ENCODE measurements at places on chromosomes 11 and 22. TPM values are rescaled to one million over a fixed set of nuclear protein-coding genes. Genes with fewer than 3 reads are reported as not detected.
A peak's percentile ranks its signal among the peaks of the same experiment; 100 is the strongest.

DNA sequence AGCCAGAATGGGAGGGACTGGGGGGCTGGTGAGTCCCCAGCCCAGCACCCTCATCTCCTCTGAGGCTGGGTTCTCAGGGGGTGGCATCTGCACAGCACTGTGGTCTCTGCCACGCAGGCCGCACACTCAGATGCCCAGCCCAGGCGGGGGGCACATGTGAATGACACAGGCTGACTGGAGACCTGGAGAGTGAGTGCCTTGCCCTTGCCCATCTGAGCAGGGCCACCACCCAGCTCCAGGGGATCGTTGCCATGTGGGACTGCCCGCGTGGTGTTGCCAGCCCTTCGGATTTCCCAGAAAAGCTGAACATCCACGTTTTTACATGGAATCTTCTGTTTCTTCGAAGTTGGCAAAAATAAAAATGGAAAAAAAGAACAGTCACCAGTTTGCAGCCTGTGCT, 18.9 kb downstream of the PRDM11 start:
- no peaks in the 10 kb centered on the region for H3K36me3 ChIP-seq
- H3K4me3 ChIP-seq: no peak overlapping the region
- DNase-seq: no peak
- no peaks in the 10 kb centered on the region for H3K4me1 ChIP-seq

- DNase-seq: no peak
- no peaks in the 10 kb centered on the region for H3K4me1 ChIP-seq
- no peak overlapping the region for H3K4me3 ChIP-seq
- no peaks in the 10 kb centered on the region for H3K27me3 ChIP-seq
- H3K27ac ChIP-seq: no peak overlapping the region
- H3K36me3 ChIP-seq: no peaks in the 10 kb centered on the region
Measured at GRCh38 chr11:66275396-66275795, 2.6 kb upstream of the CNIH2 start.

DNA sequence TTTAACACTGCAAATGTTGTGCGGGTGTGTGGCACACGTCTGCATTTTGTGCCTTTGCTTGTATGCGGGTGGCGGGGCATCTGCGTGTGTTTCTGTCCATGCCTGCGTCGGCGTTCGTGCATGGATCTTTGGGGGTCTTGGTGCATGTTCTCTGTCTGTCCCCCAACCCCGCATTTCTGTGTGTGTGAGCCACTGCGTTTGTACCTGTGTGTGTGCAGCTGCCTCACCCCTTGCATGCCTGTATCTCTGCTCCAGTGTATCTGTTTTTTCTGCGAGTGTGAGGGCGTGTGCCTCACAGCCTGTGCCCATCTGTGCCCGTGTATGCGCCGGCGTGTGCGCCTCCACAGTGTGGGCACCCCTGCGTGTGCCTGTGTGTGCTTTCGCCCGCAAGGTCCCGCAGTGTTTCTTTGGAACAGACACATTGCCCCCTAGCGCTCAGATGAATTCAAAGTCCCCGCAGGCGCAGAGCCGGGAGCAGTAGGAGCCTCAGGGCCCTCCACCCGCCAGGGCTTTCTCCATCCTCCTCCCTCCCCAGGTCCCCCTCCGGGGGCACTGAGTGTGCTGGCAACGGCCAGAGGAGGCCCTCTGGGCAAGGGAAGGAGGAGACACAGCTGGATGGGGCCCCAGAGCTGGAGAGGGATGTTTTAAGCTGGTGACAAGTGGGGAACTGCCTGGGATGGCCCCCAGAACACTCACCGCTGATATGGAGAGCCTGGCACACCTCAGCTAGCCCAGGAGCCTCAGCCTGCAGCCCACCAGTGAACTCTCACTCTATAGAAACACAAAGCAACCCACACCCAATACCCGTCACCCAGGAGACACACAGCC, 3.1 kb upstream of the MN1 start:
- peaks cover 50% of the 10 kb centered on the region for H3K27me3 ChIP-seq
- no peak overlapping the region for H3K27ac ChIP-seq
- H3K4me1 ChIP-seq: peaks cover 28% of the 10 kb centered on the region
- H3K36me3 ChIP-seq: no peaks in the 10 kb centered on the region
- DNase-seq: peak; percentile 91

DNA sequence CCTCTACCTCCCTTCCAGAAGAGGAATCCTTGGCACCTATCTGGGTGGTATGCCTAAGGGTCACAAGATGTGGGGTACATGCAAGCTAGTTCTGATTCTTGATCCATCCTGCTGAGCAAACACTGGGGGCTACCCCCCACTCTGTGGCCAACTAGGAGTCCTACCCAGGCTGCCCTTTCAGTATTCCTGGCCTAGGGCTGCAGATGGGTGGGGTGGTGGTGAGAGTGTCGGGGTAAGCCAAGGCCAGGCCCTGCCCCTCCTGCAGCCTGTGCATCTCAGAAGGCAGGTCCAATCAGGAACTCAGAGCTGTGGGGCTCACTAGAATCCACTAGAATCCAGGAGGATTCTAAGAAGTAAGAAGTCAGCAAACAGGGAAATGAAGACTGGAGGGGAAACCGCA, 10.9 kb downstream of the SSH3 start:
- no peak overlapping the region for H3K4me3 ChIP-seq
- H3K27ac ChIP-seq: no peak overlapping the region
- H3K4me1 ChIP-seq: peaks cover 8% of the 10 kb centered on the region

DNA sequence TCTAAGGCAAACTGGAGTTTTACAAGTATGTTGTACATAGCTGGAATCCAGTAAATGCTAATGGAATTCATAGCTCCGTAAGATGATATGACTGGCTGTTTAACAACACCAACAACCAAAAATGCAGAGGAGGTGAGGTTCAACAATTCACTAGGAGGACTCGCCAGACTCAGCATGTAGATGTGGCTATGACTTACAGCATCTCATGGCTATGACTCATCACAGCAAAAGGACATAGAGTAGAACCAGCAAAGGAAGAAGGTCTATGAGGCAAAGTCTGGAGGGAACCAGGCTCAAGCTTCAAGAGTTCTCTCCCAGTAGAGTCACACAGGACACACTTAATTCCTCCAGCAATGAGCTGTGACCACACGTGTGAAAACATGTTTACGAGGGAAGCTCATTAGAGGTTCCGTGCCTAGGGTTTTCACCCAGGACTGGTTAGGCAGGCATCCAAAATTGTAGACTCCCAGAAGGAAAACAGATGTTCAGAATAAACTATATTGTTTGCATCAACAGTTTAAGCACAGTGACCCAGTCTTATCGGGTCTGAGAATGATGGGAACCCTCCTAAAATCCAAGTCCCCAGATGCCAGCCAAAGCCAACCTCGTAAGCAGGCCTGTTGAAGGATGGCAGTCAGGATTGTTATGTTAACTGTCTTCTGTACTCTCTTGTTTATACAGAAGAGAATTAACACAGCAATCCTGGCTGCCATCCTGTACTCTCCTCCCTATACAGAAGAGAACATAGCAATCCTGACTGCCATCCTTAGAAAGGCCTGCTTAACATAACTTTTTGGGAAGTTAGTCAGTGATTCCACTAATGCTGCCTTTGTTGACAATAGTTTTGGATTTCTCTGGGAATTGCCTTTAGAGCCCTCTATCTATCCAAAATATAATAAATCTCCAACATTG, 116.6 kb downstream of the LARGE1 start:
- no peak for DNase-seq
- no peak overlapping the region for H3K27ac ChIP-seq
- no peaks in the 10 kb centered on the region for H3K36me3 ChIP-seq
- peaks cover 15% of the 10 kb centered on the region for H3K4me1 ChIP-seq

DNA sequence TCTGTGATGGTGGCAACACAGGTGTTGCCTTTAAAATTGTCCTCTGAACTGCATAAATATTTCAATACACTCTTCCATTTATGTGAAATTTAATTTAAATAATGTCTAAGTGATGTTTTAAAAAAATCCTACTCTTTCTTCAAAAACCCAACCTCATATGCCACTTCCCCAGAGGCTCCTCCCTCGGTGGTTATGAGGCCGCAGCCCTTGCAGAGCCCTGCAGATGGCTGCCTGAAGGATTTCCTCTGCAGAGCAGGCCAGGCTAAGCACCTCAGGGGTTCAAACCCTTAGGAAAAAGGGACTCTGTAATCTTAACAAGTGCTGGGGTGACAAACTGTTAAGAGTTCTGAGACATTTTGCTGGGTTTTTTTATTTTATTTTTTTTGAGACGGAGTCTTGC, 25.2 kb downstream of the MORC2 start:
- H3K36me3 ChIP-seq: peaks cover 83% of the 10 kb centered on the region
- H3K27ac ChIP-seq: no peak overlapping the region
- no peak overlapping the region for H3K4me3 ChIP-seq
- DNase-seq: no peak
- H3K27me3 ChIP-seq: no peaks in the 10 kb centered on the region
- H3K4me1 ChIP-seq: no peaks in the 10 kb centered on the region

- H3K27ac ChIP-seq: no peak within 1 kb of the TSS
- no peaks in the 10 kb centered on the region for H3K36me3 ChIP-seq
- peaks cover 8% of the 10 kb centered on the region for H3K4me1 ChIP-seq
- H3K27me3 ChIP-seq: peaks cover 51% of the 10 kb centered on the region
- H3K4me3 ChIP-seq: peak within 1 kb of the TSS; percentile 90
Measured at GRCh38 chr11:18791207-18791968, at the start of gene PTPN5. Gene PTPN5 (minus strand): TSS chr11:18791798. CDS start chr11:18771958, 19,840 bp downstream.

DNA sequence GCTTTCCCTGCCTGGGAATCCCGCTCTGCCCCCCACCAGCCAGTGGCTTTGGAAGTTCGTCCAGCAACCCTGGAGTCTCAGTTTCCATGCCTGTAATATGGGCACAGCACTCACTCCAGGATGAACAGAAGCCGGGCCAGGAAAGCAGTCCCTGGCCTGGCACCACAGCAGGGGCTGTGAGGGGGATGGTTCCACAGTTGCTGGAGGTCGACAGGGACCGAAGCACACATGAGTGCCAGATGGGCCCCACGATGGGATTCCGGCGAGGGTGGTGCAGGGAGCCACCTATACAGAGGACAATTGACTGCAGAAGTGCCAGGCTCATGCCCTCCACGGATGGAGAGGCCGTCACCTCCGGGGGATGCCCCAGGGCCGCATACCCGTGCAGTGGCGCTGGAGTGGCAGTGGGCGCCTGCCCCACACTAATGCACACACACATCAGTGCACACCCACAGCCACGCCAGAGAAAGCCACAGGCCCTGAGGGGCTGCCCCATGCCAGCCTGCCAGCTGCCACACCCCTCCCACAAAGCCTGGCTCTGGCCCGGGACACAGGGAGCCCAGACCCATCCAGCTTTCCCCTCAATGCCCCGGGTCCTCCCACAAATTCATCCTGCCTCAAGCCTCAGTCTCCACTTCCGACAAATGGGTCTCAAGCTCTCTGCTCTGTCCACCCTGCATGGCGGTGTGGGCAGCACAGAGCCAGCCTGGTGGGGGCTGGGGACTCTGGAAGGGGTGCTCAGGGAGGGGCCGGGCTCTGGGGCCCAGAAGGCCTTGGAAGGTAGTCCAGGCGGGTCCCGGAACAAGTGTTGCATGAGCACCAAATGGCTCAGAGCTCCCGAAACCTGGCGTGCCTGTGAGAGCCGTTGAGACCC, 9.7 kb downstream of the ASCL2 start:
- DNase-seq: no peak
- no peak overlapping the region for H3K4me3 ChIP-seq
- H3K27ac ChIP-seq: no peak overlapping the region
- no peaks in the 10 kb centered on the region for H3K36me3 ChIP-seq
- no peaks in the 10 kb centered on the region for H3K4me1 ChIP-seq

- no peak for DNase-seq
- no peak overlapping the region for H3K4me3 ChIP-seq
- no peak overlapping the region for H3K27ac ChIP-seq
Measured at GRCh38 chr11:113574586-113574985, 99.4 kb upstream of the DRD2 start.

GRCh38 chr11:76631566-76632308, 38.8 kb downstream of the LRRC32 start:
- H3K27ac ChIP-seq: no peak overlapping the region
- H3K36me3 ChIP-seq: no peaks in the 10 kb centered on the region
- H3K4me1 ChIP-seq: no peaks in the 10 kb centered on the region
- no peak overlapping the region for H3K4me3 ChIP-seq
- H3K27me3 ChIP-seq: no peaks in the 10 kb centered on the region

- H3K36me3 ChIP-seq: no peaks in the 10 kb centered on the region
- no peak overlapping the region for H3K27ac ChIP-seq
- no peak for DNase-seq
- H3K4me3 ChIP-seq: no peak overlapping the region
Measured at GRCh38 chr11:37881741-37882140, 1283.7 kb upstream of the RAG2 start.

DNA sequence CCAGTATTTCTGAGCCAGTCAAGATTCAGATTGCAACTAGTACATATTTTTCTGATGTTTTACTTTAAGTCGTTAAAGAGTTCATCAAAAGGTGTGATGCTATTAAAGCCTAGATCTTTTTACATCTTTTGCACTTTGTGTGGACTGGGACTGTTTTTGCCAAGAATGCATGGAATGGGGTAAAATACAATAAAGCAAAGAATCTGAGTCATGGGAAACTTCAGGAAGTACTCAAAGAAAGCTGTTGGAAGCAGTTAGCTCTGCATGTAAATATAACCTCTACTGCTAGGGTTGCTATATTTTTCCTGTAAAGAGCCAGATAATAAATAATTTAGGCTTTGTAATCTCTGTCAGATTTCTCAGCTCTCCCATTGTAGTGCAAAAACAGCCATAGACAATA, 20.9 kb downstream of the ATXN10 start:
- 0 out of 2 replicates have a peak overlapping the region, but pooled peaks have one; percentile 35 for H3K27ac ChIP-seq
- H3K36me3 ChIP-seq: peaks cover 12% of the 10 kb centered on the region
- no peak overlapping the region for H3K4me3 ChIP-seq
- no peak for DNase-seq
- H3K27me3 ChIP-seq: no peaks in the 10 kb centered on the region
- H3K4me1 ChIP-seq: 0 out of 2 replicates have a peak, but pooled peaks cover 8% of the 10 kb centered on the region

DNA sequence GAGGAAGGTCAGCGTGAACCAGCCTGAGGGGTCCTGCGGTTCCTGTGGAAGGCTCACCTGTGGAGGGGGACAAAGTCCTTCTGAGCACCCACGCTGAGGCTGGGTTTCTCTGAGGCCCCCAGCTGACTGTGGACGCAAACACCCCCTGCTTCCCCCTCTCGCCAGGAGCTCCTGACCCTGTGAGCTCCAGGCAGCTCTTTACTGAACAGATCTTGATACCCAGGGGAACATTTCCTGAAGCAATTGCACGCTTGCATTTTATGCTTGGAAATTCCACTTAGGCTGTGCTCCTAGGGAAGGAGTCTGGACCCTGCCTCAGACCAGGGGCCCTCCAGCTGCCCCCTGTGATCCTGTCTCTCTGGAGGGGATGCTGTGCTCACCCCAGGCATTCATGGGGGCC, 454.2 kb upstream of the B3GAT1 start:
- H3K36me3 ChIP-seq: no peaks in the 10 kb centered on the region
- H3K4me1 ChIP-seq: no peaks in the 10 kb centered on the region
- no peaks in the 10 kb centered on the region for H3K27me3 ChIP-seq

GRCh38 chr11:56783448-56784041, 35.0 kb upstream of the OR9G4 start:
- H3K27me3 ChIP-seq: no peaks in the 10 kb centered on the region
- H3K36me3 ChIP-seq: peaks cover 6% of the 10 kb centered on the region
- no peak overlapping the region for H3K27ac ChIP-seq
- 0 out of 2 replicates have a peak, but pooled peaks cover 7% of the 10 kb centered on the region for H3K4me1 ChIP-seq
- peak; percentile 90 for DNase-seq

- H3K36me3 ChIP-seq: no peaks in the 10 kb centered on the region
- no peak for DNase-seq
- H3K27me3 ChIP-seq: no peaks in the 10 kb centered on the region
- H3K27ac ChIP-seq: no peak overlapping the region
Measured at GRCh38 chr22:45726081-45726480, 54.4 kb downstream of the ATXN10 start.

Gene MYEOV
- 0.14 TPM for total RNA-seq

Gene FOLR3
- total RNA-seq: not detected

Gene KRTAP5-9
- total RNA-seq: not detected

Gene IL18BP
- total RNA-seq: 5.2 TPM

Gene PRR33
- total RNA-seq: not detected

Gene CRYBA4
- total RNA-seq: not detected
